ENCODE measurements at places on chromosomes 1 and 21.

DNA sequence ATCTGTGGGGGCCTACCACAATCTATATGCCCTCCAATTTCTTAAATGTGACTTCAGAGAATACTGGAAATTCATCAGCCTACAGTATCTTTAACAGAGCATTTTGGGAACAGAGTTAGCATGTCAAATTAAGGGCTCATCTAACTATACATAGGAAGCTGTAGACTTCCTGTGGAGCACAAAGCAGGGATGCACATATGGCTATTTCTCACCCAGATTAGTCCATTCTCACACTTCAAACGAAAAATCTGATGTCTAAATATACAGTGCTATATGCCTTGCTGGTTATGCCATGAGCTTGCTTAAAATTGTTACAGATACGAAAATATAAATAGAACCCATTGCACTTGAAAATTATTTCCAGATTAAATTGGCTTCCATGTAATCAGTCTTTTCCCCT, 1922.8 kb downstream of the MRPL39 start:
- no peak for DNase-seq

GRCh38 chr21:27333096-27333495, 366.2 kb upstream of the ADAMTS5 start:
- DNase-seq = no peak

GRCh38 chr1:12448746-12449177, 169.2 kb downstream of the DHRS3 start:
- no peak for DNase-seq

GRCh38 chr1:118101515-118101844, 83.5 kb downstream of the SPAG17 start:
- no peak for DNase-seq

DNA sequence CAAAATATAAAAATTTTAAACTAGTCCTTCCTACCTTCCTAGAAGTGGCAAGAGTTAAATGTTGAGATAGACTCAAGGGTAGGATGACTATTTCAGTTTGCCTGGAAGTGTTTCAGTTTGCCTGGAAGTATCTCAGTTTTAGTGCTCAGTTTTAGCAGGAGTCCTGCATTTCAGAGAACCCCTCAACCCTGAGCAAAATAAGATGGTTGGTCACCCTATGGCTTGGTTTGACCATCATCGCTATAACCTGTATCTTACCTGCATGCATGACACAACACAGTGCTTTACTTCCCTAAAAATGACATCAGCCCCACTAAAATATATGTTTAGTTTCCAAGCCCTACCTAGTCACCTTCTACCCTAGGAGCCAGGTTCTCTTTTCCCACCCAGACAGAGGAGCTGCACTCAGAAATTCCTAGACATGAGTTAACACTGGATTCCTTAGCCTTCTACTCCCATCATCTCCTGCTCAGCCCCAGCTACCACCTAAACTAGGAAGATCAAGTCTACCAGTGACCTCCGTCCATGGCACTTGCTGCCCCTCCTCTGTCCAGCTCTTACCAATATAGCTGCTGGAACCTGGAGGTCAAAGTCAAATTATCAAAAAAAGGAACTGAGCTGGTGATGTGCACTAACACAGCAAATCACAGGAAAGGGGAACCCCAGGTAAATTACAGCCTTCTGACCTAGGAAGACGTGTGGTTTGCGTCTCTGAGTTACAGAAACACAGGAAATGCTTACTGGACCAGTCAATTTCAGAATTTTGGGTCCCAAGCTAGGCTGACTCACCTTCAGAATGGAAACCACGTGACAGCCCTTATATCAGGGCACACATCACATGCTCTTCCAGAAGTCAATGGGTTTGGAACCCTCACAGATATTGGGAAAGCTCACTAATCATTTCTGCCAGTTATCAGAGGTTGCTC, 2.2 kb upstream of the G0S2 start:
- no peak for DNase-seq

GRCh38 chr1:224160171-224160682, 22.8 kb upstream of the DEGS1 start:
- no peak for DNase-seq

DNA sequence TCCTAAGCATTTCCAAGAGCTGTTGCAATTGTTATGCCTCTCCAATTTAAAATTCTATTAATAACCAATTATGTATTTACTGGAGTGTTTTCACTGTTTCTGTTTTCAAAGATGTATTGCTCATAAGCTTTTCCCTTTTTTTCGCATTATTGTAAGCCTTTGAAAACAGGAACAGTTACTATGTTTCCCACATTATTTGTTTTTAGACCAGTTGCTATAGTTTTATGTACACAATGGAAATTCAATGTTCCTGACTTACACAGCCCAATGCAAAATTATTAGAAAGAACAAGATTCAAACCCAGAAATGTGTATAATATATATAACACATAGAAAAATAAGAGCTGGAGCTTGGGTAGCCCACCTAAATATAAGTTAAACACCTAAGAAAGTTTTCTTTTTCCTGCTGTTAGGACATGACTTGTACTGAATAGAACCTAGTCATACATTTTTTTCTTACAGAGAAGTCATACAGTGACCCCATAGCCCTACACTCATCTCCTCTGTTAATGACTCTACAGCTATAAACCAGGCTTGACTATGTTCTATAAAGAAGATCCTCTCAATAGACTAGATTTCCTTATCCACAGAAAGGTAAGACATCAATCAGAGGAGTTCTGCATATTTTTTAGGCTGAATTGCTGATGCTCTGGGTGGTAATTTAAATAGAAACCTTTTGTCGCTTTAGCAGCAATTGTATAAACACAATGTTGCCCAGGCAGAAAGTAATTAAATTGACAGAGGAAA, 299.6 kb downstream of the USH2A start:
- no peak for DNase-seq

DNA sequence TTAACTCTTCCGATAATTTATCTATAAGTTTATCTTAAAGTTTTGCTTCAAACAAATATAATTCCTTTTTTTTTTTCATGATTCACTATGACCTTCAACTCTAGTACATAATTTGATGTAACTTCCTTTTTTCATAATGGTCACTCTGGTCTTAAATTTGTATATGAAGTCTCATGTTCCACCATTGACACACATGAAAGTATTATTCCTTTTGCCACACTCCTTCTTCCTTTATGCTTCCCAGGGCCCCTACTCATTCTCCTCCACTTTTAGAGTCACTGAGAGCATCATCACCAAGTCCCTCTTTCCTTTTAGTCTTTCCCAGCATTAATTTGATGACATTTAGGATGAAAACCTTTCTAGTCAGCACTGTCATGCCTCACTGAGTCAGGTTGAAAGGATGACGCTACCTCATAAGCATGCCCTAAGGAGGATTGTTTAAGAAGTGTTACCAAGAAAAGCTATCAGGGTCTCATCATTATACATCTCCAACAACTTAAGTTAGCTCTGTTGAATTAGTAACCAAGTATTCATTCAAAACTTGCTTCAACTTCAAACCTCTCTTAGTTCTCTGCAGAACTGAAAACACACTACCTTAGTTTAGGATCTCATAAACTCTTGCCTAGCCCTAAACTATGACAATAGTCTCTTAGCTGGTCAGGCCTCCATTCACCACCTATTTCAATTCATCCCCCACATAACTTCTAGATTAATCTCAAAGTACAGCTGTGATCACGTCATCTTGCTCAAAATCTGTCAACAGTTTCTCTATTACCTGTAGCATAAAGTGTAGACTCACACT, 14.5 kb downstream of the AUNIP start:
- DNase-seq = no peak

- no peak for DNase-seq
Observed at GRCh38 chr1:194300776-194301175, 1114.4 kb upstream of the B3GALT2 start.

DNA sequence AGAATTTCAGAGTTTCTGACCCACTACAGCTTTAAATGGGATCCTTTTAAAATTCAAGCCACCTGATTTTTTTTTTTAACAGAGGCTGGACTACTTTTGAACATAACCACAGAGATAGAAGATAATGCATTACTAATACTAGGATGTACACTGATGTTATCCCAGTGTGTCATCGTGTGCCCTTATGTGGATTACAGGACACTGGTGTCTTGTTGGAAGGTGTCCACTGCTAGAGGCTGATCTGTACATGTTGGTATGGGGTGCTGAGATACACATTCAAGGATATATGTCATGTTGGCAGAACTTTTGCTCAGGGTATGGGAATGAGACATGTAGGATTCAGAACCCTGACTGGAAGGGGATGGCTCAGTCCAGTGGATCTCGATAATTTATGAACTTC, 56.3 kb downstream of the INAVA start:
- no peak for DNase-seq

DNA sequence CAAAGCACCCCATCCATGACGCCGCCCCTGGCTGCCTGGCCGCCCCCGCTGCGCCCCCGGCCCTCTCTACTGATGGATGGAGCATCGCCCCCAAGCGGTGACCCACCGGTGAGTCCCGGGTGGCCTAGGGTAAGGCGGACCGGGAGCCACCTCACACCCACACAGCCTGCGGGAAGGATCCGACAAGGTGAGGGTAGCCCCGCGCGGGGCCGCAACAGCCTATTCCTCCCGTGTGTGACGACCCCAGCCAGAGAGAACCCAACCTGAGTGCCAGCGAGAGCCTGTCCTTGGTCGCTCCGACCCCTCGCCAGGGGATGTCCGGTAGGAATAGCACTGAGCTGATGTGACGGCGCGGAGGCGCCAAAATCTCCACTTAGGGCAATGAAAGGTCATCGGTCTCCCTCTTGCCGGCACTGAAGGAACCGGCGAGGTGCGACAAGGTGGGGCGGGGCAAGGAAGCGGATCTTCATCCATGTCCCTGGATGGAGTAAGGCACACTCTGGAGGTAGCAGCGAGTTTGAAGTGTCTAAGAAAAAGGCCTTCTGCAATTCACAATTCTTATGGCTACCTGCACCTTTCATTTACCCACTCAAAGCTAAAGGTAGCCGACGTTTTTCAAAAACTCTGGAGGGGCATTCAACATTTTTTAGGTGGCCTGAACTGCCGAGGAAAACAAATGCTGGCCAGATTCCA, 19.7 kb upstream of the CHIA start:
- DNase-seq = no peak

DNA sequence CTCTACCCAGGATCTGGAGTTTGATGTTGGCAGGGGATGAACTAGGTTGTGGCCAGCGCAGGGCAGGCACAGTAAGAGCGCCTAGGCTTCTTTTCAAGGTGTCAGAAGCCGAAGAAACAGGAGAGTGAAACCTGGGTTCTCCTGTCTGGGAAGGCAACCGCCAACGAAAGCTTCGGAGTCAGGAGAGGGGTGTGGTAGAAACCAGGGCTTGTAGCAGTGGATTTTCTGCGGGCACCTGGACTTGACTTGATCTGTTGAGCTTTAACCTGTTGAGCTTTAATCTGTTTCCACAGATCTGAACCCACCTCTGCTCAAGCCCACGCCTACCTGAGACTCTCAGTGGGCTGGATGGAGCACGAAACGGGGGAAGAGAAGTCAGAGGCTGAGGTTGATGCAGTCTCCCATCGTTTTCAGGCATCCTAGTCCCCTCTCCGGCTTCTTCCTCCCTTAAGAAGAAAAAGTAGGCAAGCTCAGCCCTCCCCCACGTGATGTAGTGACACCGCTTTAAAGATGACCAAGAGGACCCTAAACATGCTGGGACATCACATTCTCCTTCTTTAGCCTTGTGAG, 9.3 kb downstream of the HLX start:
- DNase-seq = no peak

- DNase-seq = peak; percentile 37
Observed at GRCh38 chr1:36366091-36366661, 19.5 kb downstream of the STK40 start.

DNA sequence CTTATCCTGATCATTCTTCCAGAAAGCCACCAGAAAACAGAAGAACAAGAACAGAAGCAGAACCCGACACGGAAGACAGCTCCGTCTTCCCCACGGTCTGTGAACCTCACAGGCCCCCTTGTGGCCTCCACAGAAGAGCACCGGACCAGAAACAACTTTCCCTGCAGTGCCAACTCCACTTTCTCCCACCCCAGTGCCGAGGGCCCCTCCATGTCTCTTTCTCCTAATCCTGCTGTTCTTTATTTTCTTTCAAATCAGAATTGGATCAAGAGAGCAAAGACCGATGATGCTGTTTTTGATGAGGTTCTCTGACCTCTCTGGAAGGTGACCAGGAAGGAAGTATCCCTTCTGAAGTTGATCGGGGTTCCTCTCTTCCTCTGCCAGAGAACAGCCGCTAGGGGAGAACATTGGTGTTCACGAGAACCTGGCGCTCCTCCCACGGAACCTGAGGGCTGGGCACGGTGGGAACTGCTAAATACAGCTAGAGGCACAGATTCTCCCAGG, 58.9 kb upstream of the CTTNBP2NL start:
- peak; percentile 67 for DNase-seq

DNA sequence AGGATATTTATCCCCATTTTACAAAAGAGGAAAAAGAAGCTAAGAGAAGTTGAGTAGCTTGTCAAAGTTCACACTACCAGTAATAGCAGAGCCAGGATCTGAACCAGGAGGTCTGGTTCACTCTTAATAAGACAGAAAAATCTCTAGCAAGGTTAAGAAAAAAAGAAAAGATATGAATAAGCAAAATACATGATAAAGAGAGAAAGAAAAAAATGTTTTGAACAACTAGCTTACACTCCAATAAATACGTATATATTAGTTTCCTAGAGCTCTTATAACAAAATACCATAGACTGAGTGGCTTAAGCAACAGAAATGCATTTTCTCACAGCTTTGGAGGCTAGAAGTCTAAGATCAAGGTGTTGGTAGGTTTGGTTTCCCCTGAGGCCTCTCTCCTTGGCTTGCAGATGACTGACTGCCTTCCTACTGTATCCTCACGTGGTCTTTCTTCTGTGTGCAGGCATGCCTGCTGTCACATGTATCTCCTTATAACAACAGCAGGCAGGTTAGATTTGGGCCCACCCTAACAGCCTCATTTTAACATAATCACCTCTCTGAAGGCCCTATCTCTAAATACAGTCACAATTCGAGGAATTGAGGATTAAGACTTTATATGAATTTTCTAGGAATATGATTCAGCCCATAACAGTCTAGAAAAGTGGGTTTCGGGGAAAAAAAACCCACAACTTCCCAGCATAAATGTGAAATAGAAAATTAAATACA, 60.4 kb downstream of the LEPR start:
- DNase-seq = no peak

DNA sequence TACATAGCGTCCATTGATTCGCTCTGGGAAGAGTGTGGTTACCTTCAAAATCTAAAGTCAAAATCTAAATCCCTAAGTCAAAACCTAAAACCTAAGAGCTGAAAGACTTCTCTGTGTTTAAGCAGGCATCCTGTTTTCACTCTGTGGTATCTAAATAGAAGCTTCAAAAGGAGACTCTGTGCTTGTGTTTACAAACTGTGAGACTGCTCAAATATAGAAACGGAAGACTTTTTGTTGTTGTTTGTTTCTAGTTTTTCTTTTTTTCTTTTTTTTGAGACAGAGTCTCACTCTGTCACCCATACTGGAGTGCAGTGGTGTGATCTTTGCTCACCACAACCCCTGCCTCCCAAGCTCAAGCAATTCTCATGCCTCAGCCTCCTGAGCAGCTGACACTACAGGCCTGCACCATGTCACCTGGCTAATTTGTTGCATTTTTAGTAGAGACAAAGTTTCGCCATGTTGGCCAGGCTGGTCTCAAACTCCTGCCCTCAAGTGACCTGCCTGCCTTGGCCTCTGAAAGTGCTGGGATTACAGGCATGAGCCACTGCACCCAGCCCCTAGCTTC, 425.9 kb downstream of the SMYD3 start:
- no peak for DNase-seq

GRCh38 chr1:183021405-183022201, 1.6 kb upstream of the LAMC1 start:
- DNase-seq = no peak

All from AG08396 (cell line).